ENCODE measurements at places on chromosomes 12 and 14. TPM values are rescaled to one million over a fixed set of nuclear protein-coding genes. Genes with fewer than 3 reads are reported as not detected.

DNA sequence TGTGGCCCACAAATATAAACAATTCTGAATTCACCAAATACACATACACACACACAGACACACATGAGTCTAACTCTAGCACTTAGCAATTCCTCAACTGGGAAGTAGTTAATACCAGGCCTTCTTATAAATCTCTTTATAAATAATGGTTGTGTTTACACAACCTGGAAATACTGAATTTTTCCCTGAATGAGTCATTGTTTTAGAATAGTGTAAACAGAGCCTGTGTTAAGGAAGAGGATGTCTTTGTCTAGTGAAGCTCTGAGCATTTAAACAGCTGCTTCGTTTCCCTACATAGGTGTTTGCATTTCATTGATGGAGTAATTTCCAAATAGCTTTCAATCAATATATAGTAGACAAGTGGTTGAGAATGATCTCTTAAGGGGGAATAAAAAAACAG lies 218.8 kb downstream of the BTG1 start:
- DNase-seq, result no peak

- no peak for DNase-seq
These were observed 947 bp upstream of the LRRC9 start for GRCh38 chr14:59918824-59919569.

The HOXC6 gene
- total RNA-seq, result 3.3 TPM

- no peak for DNase-seq
These were observed 5.5 kb upstream of the ITPK1 start for GRCh38 chr14:93121030-93121834.

Data from gastrocnemius medialis (tissue), 4 donors.